ENCODE measurements at places on chromosomes 4 and X.

- no peak for DNase-seq
Measured at GRCh38 chr4:127889903-127890302, 9.2 kb downstream of the PLK4 start.

DNA sequence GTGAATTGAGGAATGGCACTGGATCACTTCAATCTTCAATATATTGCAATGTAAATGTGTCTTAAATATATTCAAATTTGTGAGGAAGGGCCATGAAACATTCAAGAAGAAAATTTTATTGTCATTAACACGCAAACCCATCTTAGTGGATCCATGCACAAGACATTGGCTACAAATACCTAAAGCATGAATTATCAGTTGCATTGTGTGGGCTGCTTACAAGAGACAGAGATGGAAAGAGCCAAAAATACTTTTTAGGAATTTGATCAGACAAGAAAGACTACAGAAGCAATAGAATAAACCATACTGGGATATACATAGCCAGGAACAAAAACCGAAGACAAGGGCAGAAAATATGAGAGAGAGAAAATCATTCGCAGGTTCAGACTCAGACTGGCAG lies 616.2 kb upstream of the GRIA3 start:
- no peak for DNase-seq

- DNase-seq = no peak
Measured at GRCh38 chr4:126955292-126956183, 677.2 kb upstream of the INTU start.

DNA sequence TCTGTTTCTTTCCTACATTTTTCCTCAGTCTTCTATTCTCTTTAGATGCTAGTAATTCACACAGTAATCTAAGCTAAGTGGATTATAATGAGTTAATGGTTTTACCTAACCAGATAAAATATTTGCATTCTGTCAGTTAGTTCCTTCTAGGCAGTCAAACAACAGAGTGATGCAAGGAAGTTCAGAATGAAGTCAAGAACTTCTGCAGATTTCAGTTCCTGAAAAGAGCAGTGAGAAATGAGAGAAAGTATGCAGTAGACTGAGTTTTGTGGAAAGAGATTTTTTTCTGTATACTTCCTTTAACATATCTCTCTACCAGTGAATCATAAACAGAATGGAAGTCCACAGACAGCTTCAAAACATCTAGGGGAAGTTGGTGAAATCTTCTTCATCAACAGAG lies 774.0 kb upstream of the POU3F4 start:
- no peak for DNase-seq

GRCh38 chr4:174628191-174628590 lies 105.9 kb upstream of the HPGD start:
- no peak for DNase-seq

- no peak for DNase-seq
Measured at GRCh38 chrX:40061871-40062524, 35.8 kb downstream of the BCOR start.

- no peak for DNase-seq
Measured at GRCh38 chr4:109989618-109990017, 76.9 kb downstream of the EGF start.

DNA sequence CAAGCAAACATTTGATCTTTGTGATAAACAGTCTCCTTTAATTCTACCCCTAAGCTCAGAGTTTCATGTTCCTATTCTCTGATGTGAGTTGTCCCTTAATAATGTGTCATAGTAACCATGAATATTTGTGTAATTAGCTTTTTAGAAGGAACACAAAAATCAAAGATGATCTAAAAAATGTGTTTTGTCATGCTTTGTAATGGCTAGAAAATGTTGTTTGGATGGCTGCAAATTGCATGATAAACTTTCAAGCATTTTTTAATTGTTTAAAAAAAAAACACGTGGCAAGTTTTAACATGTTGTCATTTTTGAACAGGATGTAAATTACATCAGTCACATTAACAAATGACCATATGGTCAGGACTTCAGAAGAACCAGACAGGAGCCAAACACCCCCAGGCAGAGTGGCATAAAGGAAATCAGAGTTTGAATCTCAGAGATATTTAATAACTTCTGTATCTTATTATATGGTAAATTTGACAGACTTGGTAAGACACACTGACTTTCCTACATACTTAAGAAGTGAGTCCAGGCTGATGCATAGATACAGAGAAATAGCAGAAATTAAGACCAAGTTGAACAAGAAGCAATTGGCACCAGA lies 223.9 kb upstream of the VEGFC start:
- DNase-seq = no peak

- DNase-seq = no peak
Measured at GRCh38 chr4:160537681-160538080, 1434.8 kb downstream of the RAPGEF2 start.

DNA sequence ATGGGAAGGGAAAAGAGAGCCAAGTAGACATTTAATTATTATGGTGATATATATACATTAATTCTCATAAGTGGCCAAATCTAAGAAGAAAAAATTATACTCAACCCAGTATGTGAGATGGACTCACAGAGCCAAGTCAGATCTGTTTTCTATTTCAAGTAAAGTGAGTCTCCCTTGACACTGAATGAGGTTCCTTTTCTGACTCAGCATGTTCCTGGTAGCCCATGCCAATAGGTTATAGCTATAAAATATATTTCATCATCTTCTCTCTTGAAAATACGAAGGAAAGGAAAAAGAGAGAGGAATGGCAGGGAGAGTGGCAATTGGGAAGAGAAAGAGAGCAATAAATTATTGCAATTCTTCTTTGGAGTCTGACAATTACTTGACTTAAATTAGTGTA lies 68.8 kb upstream of the GRIA2 start:
- DNase-seq = no peak

GRCh38 chr4:20615486-20616260 lies 84.6 kb upstream of the PACRGL start:
- DNase-seq = no peak

- DNase-seq = peak; percentile 32
Measured at GRCh38 chr4:56909086-56909894, 1.6 kb downstream of the REST start.

DNA sequence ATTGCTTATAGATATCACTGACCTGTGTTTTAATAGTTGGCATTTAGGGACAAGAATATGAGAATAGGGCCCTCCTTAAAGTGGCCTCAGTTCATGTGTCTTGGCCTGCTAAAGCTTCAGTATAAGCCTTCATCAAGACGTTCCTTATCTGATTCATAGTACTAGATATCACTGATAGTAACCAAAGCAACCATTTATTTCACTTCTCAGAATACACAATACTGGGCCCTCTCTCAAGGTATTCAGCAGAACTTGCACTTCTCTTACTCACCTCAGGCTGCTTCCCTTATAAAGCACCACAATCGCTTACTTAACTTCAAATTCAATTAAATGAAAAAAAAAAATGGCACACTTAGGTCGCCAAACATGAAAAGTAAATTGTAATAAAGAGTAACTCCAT lies 259.4 kb upstream of the PCDH7 start:
- no peak for DNase-seq

DNA sequence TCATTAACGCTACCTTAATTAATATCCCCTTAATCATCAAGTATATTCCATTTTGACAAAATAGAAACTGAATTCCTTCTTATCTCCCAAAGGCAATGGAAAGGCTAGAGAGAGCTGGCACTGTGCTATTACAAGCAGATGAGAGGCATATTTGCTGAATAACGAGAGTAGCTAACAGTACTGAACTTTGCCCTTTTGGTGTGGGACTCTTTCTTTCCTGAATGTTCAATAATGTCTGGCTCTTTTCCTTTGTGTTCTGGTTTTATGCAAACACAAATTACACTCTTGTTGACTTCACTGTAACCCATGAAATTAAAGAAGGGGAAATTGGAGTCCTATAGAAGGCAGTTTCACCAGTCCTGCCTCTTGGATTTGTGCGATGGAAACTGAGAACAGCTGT lies 63.5 kb downstream of the SHROOM3 start:
- no peak for DNase-seq

GRCh38 chr4:155966171-155966570 lies 12.5 kb upstream of the CTSO start:
- no peak for DNase-seq

GRCh38 chr4:91935217-91935616 lies 368.5 kb upstream of the GRID2 start:
- DNase-seq = no peak

GRCh38 chr4:102430461-102430910 lies 70.7 kb upstream of the NFKB1 start:
- no peak for DNase-seq

DNA sequence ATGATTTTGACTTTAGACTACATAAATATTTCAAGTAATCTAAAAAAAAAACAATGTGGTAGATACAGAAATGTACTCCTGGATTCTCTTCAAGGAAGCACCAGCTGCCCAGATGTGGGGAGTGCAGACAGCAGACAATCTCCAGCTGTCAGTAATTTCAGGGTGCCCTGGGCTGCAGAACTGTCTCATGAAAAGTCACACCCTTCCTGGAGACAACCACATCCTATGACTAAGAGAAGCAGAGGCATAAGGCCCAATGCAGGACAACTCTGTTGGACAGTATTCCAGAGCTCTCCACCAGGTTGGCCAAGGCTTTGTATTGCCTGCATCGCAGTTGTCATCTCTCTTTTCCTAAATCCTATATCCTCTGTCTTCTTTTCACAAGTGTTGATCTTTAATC lies 34.4 kb upstream of the BLTP1 start:
- DNase-seq = no peak

DNA sequence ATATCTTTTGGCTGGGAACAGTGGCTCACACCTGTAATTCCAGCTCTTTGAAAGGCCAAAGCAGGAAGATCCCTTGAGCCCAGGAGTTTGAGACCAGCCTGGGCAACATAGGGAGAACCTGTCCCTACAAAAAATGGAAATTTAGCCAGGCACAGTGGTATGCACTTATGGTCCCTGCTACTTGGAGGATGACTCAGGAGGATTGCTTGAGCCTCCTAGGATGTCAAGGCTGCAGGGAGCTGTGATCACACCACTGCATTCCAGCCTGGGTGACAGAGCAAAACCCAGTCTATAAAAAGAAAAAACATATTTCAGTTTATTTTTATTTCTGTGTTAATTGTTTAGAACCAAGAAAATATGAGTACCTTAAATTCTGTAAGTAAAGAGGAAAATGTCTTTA lies 123.7 kb downstream of the CBR4 start:
- no peak for DNase-seq

- no peak for DNase-seq
Measured at GRCh38 chr4:161816958-161817357, 346.8 kb downstream of the FSTL5 start.

DNA sequence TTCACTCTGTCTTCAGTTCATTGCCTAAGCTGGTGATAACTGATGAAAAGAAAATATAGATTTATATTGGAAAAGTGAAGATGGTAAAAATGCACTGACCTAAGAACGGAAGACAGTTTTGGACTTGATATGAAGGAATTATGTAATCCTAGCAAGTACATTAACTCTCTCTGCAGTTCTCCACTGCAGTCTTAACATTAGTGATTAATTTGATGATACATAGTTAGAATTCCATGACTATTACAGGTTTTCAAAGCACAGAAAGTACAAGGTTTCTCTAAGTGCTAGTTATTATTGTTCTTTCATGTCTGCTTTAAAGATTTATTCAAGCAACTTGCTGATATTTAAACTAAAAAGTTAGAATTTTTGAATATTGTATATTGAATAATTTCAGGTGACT lies 1591.7 kb upstream of the ADGRL3 start:
- DNase-seq = no peak

DNA sequence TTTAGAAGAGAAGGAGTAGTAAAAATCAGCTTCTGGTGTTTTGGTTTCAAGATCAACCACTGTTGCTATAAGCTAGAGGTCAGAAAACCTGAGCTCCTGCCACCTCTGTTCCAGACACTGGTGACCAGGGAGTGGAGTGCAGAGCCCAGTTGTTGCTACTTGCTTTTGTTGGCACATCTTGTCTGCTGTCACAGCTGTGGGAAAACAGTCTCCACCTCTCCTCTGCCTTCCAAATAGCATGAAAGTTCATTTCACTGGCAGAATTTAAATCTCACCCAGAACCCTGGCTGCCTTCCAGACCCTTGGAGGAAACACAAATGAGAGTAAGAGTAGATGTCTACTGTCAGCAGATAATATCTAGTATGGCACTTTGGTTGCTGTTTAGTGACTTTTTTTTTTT lies 297.5 kb upstream of the KLF3 start:
- no peak for DNase-seq

- DNase-seq = no peak
Measured at GRCh38 chr4:7214359-7214758, 22.0 kb downstream of the SORCS2 start.

- no peak for DNase-seq
Measured at GRCh38 chr4:38591617-38592337, 72.2 kb upstream of the KLF3 start.

- DNase-seq = no peak
Measured at GRCh38 chr4:16597443-16597842, 301.0 kb downstream of the LDB2 start.

DNA sequence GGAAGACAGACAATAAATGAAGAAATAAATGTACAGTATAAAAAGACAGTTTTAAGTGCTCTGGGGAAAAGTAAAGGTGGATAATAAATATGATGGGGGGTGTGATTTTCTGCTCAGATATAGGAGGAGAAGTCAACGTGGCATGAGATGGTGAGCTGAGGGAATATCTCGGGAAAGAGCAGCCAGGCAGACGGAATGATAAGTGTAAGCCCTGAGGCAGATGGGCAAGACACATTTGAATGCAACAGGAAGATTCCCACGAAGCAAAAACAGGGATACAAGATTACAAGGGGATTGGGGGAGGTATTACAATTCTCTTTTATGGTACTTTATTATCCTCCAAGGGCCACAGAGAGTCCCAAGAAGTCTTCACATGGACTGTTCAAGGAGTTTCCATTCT lies 11.1 kb downstream of the ANXA3 start:
- no peak for DNase-seq

DNA sequence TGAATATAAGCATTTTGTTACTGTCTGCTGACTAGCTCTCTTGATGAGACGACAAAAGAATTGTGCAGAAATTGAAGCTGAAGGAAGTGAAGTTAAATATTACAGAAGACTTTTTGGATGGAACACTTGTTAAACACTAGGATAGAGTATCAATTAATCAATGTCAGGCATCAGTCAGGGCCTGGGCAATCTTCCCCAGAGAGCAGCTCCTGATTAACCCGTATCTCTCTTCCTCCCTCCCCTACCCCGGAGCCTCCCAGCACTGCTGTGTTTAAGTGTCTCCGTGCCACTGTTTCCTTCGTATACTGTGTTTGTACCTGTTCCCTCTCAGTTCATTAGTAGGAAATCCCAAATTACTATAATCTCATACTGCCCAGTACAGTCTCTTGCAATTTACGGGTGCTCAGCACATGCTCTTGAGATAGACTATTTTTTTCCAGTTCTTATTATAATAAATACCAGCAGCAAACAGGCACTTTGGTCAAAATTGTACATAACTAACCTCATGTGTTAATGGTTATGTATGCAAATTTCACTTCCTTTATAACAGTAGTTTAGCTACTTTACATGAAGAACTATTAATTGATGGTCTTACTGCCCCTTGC lies 765.7 kb upstream of the FTHL17 start:
- no peak for DNase-seq

Measured in stimulated activated CD4-positive, alpha-beta T cell treated with anti-CD3 and anti-CD28 coated beads, Interleukin-15, amount 100 ng/mL, for 1 hour (primary cell).